NCI-H1436 treated with DMSO at 0.1 percent for 48 hours (cell line): ENCODE measurements at places on chromosomes 7 and 10.

DNA sequence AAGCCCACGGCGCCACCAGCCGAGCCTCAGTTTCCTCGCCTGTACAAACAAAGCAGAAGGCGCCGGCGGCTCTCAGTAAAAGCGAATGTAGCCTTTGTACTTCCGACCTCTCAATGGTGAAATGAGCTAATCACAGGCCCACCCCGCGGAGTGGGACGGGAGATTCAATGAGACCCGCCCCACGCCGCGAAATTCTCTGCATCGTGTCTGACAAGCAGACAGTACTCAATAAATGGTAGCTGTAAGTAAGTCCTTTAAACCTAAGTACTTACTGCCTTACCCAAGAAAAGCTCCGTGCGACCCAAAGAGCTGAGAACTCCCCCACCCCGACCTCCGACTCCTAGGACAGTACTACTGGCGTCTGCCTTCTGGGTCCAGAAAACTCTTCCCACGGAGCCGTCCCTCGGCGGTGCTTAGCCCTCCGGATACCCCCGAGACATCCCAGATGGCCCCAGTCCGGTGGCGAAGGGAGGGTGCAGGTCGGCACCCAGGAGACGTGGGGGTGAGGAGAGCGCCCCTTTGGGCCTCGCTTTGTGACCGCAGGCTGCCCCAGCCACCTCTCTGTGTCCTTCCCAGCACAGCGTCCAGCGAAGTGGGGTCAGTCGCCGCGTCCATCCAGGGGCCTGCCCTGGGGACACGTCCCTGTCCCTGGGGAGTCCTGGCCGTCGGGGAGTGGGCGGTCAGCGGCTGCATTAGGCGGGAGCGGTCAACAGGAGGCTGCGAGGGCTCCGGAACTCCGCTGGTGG lies 972 bp upstream of the CXCL12 start:
- DNase-seq = no peak

DNA sequence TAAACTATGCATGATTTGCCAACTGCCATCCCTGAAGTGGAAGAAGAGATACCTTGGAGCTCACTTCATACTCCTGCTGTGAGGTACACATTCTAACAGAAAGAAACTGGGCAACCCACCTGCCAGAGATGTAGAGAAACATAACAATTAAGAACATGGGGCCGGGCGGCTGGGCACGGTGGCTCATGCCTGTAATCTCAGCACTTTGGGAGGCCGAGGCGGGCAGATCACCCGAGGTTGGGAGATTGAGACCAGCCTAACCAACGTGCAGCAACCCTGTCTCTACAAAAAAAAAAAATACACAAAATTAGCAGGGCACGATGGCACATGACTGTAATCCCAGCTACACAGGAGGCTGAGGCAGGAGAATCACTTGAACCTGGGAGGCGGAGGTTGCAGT lies 402.6 kb upstream of the ANKRD30A start:
- no peak for DNase-seq

DNA sequence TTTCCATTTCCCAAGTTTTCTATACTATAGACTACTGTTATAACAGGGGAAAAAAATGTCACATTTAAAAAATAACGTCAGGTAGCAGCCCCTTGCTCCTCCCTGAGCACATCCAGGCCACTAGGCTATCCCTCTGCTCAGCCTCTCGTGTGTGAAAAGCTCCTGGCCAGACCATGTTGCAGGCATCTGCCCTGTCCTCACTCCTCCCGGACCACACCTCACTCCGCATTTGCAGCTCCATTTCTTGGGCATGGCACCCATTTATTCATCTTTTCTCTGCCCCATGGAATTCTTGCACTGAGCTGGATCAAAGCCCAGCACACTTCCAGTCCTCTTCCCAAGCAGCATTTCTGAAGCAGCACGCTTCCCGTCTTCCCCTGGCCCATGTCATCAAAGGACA lies 1.4 kb upstream of the GDF2 start:
- no peak for DNase-seq

DNA sequence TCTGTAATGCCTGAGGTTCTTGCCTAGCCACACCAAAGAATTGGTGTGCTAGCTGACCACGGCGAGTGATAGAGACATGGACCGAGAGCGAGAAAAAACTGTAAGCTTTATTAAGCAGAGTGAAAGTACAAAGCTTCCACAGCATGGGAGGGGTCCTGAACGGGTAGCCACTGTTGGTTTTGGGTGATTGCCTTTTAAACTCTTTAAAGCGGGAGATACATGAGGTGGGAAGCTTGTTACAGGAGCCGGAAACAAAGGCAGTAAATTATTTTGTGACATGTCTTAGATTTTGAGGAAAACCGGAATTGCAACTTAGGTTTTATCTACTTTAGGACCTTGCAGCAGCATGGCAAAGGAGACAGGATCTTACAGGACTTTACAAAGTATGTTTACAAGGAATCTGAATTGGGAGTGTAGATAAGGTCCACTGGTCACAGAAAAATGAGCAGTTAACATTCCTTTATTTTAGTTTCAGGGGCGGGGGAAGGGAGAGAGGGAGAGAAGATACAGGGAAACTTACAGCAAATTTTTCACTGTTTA lies 252.7 kb upstream of the MBL2 start:
- no peak for DNase-seq

- no peak for DNase-seq
Observed at GRCh38 chr10:21174715-21175495, 277.8 kb upstream of the NEBL start.

GRCh38 chr10:118116715-118117449 lies 70.1 kb upstream of the RAB11FIP2 start:
- DNase-seq = no peak

GRCh38 chr10:71438761-71439160 lies 42.0 kb downstream of the CDH23 start:
- DNase-seq = no peak

GRCh38 chr10:61752111-61753011 lies 89.6 kb downstream of the CABCOCO1 start:
- peak; percentile 3 for DNase-seq

DNA sequence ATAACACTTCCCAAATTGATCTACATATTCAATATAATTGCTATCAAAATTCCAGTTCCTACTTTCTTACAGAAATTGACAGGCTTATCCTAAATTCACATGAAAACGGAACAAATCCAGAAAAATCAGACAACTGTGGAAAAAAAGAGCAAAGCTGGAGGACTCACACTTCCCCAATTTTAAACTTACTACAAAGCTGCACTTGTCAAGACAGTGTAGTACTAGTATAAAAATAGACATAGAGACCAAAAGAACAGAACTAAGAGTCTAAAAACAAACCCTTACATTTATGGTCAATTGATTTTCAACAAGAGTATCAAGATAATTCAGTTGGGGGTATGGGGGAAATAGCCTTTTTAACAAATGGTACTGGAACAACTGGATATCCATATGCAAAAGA lies 27.5 kb downstream of the LMBR1 start:
- DNase-seq = no peak

GRCh38 chr7:63025815-63026214 lies 972.8 kb upstream of the ZNF722 start:
- DNase-seq = no peak

GRCh38 chr7:116342125-116342524 lies 131.8 kb downstream of the TES start:
- DNase-seq = no peak

DNA sequence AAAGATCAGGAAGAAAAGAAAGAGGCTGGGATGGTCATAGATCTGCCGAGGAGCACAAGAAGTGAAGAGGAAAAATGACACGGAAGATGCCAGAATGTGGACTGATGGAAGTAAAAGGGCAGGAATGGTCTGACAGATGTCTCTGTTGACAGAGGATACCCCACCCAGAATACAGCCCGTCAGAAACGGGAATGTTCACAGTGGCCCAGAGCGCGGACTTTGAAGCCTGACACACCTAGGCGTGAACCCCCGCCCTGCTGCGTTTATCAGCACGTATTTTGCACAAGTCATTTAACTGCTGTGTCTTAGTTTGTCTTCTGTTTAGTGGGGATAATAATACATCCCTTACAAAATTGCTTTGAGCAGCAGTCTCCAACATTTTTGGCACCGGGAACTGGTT lies 27.1 kb downstream of the AKR1B1 start:
- DNase-seq = no peak

DNA sequence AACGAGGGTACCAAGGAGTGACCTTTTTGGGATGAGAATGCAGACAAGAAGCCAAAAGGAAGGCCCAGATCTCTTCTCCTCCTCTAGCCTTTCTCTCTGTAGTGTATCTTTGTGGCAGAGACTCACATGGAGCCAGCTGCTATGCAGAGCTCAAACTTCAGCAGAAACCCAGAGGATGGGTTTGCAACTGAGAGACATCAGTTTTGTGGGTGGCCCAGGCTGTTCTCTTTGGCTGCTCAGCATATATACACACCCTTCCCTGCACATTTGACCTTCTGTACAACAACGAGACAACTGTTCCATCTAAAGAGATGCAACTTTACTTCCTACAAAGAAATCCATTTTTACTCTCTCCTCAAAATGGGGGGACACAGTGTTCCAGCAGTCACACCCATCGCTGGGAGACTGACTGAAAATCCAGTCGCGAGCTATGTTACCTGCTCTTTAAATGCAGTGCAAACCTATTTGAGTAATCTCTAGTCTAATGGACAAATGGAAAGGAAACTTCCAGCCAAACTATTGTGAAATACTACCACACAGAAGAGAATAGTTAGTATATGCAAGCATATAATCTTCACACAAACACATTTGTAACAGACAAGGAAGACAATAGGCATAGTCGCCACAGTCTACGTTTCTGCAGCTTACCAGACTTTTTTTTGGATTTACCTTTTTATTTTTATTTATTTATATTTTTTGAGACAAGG lies 51.2 kb downstream of the GTF2I start:
- no peak for DNase-seq

GRCh38 chr10:43765516-43765915 lies 116.8 kb upstream of the ZNF32 start:
- DNase-seq = no peak

DNA sequence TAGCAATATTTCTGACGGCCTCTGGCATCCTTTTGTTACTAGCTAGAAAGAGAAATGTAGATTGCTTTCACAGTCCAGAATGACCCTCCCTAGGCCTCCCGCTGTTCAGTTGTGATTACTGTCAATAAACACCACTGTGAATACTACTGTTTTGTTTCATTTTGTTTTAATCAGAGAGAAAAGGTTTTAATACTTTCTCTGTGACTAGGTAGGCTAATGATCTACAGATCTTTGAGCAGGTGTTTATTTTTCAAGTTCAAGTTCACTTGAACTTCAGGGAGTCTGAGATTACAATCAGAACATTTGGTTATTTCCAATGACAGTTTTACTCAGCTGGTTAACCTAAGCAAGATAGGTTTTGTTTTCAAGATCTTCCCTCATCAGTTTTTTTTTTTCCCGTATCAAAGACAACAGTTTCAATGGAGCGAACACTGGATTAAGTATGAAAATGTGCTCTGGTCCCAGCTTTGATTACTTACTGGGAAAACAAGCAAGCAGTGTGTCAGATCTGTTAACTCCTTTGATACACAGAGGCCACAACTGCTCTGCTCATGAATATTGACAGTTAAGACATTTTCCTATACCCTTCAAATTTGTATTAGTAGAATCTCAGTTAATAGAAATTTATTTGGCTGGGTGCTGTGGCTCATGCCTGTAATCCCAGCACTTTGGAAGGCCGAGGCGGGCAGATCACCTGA lies 34.8 kb downstream of the VKORC1L1 start:
- DNase-seq = no peak

DNA sequence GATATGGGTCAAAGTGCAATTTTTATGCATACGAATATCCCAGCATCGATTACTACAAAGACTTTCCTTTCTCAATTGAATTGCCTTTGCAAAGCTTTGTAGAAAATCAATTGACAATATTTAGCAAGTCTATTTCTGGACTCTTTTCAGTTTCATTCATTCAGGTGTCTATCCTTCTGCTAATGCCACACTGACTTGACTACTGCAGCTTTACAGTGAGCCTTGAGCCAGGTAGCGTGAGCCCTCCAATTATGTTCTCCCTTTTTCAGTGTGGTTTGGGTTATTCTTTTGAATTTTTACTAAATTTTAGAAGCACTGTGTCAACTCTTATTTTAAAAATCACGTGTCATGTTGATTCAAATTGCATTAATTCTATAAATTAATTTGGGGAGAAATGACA lies 19.5 kb upstream of the AKR1E2 start:
- no peak for DNase-seq

GRCh38 chr7:10940704-10941355 lies 32.8 kb upstream of the PHF14 start:
- peak; percentile 1 for DNase-seq

DNA sequence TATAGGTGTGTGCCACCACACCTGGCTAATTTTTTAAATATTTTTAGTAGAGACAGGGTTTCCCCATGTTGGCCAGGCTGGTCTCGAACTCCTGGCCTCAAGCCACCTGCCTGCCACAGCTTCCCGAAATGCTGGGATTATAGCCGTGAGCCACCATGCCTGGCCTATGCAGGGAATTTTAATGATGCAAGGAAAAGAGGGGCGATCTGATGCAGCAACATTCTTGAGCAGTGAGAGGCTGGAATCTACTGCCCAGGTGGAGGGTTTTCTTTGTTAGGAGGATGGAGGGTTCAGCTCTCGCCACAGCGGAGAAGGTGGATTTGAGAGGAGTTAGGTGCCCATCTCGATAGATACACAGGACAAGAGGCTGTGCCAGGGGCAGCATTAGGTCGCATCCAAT lies 332.3 kb downstream of the GATA3 start:
- no peak for DNase-seq

DNA sequence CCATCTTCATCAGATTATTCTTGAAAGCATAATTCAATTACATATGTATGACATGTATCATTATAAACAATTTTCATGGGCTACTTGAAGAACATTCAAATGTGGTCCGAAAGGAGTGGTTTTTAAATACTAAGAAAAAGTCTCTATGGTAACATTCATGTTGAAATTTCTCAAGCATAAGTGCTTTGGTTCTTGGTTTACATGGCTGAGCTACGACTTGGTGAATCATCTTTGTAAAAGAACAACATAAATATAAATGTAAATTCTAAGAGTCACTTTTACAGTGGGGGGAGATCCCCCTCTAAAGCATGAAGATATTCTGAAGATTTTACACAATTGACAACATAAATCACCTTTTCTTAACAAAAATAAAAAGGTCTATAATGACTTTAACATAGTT lies 118.6 kb downstream of the MAGI2 start:
- DNase-seq = no peak

DNA sequence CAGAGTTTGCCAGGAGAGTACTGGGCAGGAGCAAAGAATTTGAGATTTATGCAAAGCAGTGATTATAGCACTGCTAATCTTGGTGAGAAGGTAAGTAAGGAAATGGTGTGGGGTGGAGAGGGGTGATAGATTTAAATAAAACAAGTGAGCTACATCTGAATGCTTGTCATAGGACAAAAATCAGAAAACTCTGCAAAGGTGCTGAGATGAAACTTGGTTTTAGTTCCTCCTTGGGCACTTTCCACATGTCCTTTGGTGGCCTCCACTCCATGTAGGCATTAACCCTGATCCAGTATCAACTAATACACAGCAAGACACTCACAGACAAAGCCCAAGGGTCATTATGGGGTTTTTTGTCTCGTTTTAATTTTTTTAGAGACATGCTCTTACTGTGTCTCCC lies 25.7 kb upstream of the FAM107B start:
- DNase-seq = no peak

GRCh38 chr7:115145512-115145911 lies 223.6 kb downstream of the MDFIC start:
- no peak for DNase-seq

- DNase-seq = no peak
Observed at GRCh38 chr10:58894929-58895328, 281.5 kb upstream of the PHYHIPL start.
